ENCODE measurements at places on chromosomes 13 and 19. TPM values are rescaled to one million over a fixed set of nuclear protein-coding genes. Genes with fewer than 3 reads are reported as not detected.

The ARGLU1 gene
- 22.6 TPM for total RNA-seq

DNA sequence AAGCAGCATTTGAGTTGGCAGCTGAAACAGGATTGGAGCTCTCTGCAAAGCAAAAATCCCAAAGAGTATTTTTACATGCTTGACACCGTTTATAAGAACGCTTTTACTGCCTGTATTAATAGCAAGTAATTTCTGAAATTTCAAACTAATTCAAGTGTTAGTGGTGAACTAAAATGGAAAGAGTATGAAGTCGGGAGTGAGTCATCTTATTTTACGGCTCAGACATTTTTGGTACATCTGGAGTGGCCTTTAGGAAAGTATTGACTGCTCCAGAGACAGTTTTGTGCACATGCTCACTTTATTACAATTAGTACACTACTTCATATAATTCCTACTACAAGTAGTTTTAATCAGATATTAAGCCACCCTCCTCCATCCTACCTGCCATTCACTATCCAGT is 167.4 kb downstream of the SLITRK6 start:
- no peak for DNase-seq

- DNase-seq = no peak
Observed at GRCh38 chr19:5882421-5882968, 12.2 kb upstream of the FUT5 start.

The MBOAT7 gene
- 34.3 TPM for total RNA-seq

- DNase-seq = no peak
Observed at GRCh38 chr13:106433066-106433465, 102.4 kb downstream of the EFNB2 start.

The RFPL4AL1 gene
- not detected for total RNA-seq

DNA sequence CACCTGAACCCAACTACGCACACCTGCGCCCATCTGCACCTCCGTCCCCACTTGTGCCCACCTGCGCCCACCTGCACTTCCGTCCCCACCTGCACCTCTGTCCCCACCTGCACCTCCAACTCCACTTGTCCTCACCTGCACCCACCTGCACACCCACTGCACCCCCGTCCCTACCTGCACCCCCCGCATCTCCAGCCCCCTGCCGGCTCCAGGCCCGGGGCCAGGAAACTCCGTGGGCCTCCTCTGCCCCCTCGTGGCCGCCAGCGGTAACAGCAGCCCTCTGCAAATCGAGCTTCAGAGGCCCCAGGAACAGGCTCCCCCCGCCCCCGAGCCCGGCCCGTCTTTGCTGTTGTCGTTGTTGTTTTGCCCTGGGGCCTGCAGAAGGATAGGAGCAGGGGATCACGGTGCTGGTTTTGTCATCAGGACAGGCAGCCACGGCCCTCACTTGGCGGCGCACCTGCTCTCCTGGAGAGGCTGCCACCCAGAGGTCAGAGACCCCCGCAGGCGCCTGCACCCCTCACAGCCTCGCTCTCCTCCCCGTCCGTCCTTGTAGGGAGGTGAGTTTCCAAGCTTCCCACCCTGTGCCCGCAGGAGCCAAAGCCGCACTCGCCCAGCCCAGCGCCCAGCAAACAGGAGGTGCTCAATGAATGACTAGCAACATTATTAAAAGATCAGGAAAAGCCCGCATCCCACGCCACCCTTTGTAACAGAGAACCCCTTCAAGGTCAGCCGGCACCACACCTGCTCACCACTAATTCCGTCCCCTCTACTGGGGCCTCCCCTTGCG is 65.4 kb downstream of the GNG7 start:
- peak; percentile 74 for DNase-seq

GRCh38 chr13:48188131-48188530 is 44.9 kb upstream of the ITM2B start:
- no peak for DNase-seq

DNA sequence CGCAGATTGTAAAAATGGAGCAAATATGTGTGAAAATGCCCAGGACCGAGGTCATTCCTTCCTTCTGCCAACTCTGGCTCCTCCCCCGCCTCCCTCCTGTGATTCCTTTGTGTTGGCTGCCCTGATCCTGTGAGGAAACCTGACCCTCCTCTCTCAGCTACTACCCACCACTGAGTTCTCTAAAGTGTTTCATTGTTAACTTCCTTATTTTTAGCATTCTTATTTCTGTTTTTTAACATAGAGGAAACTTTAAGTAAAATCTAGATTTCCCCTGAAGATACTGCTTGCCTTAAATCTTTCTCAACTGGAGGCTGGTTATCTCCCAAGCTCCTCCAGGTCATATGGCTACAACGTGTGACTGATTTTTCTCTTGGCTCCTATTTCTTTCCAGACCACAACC is 21.7 kb upstream of the FBXL3 start:
- no peak for DNase-seq

DNA sequence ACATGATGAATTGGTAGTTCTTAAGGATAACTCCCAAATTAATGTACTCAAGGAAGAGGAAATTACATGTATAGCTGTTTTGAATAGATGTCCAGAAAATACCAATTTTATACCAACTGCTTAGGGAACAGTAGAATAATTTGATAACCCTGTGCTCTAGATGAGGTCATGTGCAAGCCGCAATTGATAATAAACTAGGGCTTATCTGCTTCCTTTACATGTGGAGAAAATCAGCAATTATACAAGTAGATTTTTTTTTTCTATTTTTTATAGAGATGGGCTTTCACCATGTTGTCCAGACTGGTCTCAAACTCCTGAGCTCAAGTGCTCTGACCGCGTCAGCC is 9.3 kb downstream of the TPT1 start:
- no peak for DNase-seq

GRCh38 chr19:45492627-45493470 is 4.0 kb downstream of the RTN2 start:
- no peak for DNase-seq

The CEACAM7 gene
- total RNA-seq = not detected

DNA sequence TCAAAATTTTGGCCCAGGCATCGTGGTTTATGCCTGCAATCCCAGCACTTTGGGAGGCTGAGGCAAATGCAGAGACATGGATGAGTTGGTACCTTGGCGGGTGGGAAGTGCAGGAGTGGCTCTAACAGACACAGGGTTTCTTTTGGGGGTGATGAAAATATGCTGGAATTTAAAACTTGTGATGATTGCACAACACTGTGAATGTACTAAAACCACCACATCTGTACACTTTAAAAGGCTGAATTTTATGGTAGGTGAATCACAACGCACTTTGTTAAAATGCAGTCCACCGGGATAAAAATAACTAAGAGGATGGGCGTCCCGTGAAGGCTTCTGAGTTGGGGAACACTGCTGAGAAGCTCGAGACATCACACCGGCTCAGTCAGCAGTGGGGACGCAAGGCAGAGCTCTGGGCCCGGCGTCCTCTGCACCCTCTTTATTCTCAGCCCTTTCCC is 47.1 kb downstream of the MLLT1 start:
- DNase-seq = no peak

The GJA3 gene
- 0.03 TPM for total RNA-seq

- no peak for DNase-seq
Observed at GRCh38 chr19:29971648-29972047, 29.6 kb downstream of the URI1 start.

The KISS1R gene
- total RNA-seq = not detected

GRCh38 chr13:97141097-97141496 is 81.0 kb upstream of the MBNL2 start:
- no peak for DNase-seq

The ZFP82 gene
- total RNA-seq = 0.53 TPM

The OXGR1 gene
- not detected for total RNA-seq

DNA sequence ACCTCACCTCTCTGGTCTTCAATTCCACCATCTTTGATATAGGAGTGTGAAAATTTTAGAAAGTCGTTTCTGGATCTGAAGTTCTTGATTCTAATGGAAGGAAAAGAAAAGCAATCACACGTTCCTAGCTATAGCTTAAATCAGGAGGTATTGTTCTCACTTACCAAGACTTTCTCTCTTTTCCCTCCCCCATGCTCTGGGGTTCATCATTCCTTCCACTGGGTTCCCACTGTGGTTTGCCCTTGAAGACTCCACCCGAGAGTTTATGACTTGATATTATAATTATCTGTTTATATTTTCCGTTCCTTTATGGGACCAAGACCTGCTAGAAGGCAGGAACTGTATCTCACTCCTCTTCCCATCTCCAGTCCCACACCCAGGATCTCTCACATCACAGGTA is 76.6 kb downstream of the AKAP11 start:
- no peak for DNase-seq

GRCh38 chr19:6476155-6476895 is 5.3 kb downstream of the DENND1C start:
- DNase-seq = peak; percentile 90

GRCh38 chr13:108957369-108958012 is 328.1 kb downstream of the MYO16 start:
- DNase-seq = no peak

- no peak for DNase-seq
Observed at GRCh38 chr13:40446365-40446764, 220.1 kb downstream of the FOXO1 start.

DNA sequence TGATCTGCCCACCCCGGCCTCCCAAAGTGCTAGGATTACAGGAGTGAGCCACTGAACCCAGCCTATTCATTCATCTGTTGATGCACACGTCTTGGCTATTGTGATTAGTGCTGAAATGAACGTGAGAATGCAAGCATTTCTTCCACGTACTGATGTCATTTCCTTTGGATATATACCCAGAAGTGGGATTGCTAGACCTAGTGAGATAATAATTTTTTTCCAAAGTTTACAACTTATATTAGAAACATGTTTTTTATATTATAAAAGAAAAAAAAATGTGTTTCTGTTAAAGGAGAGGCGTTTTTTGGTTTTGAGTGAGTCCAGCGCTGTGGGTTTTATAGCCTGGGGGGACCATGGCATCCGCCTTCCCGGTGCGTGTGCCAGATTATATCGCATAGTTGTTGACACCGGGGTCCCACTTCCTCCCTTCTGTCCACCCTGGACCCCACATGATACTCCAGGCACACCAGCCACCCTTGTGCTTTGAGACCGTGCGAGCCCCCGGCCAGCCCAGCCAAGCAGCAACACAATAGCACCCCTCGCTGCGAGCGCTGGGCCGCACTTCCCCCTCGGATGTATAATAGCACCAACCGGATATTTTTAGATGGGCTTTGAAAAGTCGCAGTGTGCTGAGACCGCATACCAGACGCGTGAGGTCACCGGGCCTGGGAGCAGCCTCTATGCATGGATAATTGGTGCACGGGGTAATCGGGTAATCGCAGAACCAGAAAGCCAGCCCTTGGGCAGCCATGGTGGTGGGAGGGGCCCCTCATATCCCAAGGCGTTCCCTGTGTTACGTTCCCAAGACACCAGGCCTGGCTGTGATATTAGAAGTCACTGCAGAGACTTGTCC is 59.6 kb downstream of the MYO9B start:
- DNase-seq = peak; percentile 66

DNA sequence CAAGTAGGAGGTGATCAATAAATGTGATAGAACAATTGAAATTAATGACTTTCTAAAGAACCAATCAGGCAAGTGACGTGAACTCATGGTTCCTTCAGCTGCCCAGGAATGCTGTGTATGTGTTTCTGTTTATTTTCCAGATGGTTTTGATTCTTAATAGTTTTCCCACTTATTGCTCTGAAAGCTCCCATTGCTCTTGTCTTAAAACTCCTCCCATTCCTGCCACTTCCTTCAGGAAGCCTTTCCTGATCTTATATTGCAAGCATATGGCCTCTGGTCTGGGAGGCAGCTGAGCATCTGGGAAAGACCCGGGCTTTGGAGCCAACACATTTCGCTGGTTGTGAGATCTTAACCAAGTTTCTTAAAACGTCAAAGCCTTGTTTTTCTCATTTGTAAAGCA is 17.1 kb upstream of the LATS2 start:
- no peak for DNase-seq
